ENCODE measurements at places on chromosomes 1 and 21.

DNA sequence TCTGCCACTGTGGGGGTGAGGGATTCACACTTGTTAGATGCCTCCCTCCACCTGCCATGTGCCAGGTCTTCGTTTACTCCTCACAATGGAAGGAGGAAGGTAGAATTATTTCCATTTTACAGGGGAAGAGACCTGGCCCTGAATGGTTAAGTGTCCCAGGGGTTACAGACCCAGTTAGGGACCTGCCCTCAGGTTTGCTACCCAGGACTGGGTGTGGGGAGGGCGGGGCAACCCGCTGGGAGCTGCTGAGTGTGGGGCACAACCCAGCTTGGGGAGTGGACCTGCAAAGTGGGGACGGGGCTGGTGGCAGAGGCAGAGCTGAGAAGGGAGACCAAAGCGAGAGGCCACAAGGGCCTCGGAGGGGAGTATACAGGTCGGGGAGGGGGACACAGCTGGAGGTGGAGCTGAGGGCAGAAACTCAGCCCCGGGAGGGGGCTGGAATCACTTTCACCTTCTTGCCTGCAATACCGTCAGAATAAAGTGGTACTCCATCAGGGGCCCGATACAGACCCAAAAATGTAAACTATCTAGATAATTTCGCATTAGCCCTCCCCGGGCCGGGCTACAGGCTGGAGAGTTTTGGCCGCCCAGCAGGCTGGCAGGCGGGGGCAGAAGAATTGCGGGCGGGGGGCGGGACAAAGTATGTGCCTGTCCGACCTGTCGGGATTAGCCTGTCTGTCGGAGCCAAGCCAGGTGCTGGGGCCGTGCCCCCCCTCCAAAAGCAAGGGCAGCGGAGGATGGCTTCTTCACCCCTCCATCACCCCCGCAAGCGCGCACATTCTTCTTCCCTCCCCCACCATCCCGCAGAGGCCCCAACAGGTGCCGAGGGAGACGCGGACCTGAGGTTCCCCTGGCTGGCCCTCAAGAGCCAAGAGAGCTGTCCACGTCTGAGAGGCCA is 1.4 kb downstream of the RSPO1 start:
- no peak for DNase-seq

DNA sequence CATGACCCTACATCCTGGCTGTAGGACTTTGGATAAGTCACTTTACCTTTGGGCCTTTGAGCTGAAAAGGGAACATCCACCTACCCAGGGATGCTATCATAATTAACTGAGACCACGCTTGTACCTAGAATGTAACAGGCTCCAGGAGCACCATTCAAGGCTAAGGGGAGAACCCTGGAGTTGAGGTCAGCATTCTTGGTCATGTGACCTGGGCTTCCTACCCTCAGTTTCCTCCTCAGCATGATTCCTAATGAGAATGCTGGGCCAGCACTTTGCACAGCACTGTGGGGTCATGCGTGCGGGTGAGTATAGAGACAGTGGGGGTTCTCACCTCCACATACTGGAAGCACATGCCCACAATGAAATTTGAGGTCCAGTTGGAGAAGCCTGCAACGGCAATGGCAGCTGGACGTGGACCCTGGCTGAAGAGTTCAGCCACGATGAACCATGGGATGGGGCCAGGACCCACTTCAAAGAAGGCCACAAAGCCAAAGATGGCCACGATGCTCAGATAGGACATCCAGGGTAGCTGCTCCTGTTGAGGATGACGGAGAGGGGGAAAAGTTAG is 31.3 kb downstream of the SLC2A1 start:
- no peak for DNase-seq

GRCh38 chr1:106876384-106876783 is 180.1 kb upstream of the PRMT6 start:
- DNase-seq = no peak

DNA sequence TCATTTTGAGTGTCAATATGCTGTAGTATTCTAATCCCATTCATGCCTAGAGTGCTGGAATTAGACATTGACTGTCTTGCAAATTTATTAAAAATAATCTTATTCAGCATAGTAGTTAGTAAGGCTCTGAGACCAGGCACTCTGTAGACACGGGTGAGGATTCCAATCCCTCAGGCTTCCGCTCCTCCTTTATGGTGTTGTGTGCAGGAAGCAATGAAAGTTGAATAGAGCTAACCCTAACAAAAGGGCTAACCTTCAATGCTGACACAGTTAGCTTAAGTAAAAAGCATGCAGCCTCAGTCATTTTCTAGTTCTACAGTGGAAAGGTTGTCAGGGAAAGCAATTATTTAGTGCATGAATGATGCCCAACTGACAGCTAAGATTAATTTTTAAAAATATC is 199.6 kb upstream of the SGIP1 start:
- no peak for DNase-seq

DNA sequence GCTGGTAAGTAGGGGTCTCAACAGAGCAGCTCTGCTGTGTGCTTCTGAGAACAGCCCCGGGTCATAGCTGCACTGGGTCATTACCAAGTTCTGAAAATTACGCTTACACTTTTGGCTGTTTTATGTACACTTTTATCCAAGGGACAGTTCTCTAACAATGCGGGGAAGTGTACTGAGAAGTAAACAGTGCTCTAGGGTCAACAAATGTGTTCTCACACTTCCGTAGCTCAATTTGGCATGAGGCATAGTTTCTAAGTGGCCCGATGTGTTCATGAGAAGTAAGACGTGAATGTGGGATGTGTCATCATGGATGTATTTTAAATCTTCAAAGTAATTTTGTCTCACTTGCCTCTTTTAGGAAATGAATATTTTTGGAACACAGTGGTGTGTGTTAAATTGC is 10.9 kb upstream of the VAMP3 start:
- no peak for DNase-seq

DNA sequence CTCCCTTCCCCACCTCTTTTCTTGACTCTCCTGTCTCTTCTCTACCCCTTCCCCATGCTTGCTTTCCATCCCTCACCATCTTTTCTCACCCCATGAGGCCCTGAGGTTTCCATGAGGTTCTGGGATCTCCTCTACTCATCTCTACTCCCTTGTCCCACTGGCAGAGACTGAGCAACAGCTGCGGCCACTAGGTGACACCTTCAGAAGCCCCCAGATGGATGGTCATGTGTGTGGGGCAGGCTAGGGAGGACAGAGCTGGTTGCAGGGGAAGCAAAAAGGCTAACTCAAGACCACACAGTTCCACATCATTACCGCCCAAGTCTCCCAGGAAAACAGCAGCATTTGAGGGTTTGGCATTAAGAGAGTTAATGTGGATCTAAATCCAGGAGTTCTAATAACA is 45.0 kb downstream of the LRRN2 start:
- no peak for DNase-seq
